Fibroblast of skin of right biceps (primary cell): ENCODE measurements at places on chromosomes 12 and 14.
A peak's percentile ranks its signal among the peaks of the same experiment; 100 is the strongest.

- no peak for DNase-seq
Measured at GRCh38 chr12:112810235-112810917, 18.8 kb downstream of the RPH3A start.

DNA sequence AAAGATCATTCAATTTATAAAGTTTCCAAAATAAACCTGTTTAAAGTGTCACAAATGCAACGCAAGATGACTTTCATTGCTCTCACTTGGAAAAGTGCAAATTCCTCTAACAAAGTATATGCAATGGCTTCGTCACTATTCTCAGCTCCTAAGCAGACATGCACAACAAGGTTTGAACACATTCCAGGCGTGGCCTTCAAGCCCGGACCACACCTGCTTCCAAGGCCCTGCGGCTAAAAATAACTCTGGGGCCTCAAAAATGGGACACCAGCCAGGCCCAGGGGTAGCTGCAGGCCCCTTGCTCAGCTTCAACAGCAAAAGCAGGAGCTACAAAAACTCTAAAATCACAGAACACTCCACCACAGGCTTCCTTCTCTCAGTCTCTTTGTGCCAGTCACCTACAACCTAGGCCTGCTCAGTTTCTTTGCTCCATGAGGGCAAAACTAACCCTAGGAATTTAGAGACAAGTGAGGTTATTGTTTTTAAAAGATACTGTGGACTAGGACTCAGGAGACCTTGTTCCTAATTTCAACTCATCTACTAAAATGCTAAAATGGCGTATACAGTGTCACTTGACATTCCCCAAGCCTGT, 29.3 kb downstream of the DUSP16 start:
- peak; percentile 38 for DNase-seq

- peak; percentile 74 for DNase-seq
Measured at GRCh38 chr14:77612011-77612620, 4.3 kb downstream of the SPTLC2 start.

DNA sequence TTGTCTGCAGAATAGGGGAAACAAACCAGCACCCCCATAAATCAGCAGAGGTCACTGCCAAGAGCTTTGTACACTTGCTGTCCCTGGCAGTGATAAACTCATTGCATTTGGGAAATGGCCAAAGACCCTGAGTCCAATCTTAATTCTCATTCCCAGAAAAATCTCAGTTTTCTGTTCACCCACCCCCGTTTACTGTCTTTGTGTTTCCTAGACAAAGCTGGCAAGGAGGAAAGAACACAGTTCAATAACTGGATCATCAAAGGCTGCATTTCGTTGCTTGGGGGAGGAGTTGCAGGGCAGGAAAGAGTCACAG, 365.1 kb downstream of the DPF3 start:
- no peak for DNase-seq

- DNase-seq: no peak
Measured at GRCh38 chr12:14825256-14825655, 11.3 kb upstream of the SMCO3 start.

DNA sequence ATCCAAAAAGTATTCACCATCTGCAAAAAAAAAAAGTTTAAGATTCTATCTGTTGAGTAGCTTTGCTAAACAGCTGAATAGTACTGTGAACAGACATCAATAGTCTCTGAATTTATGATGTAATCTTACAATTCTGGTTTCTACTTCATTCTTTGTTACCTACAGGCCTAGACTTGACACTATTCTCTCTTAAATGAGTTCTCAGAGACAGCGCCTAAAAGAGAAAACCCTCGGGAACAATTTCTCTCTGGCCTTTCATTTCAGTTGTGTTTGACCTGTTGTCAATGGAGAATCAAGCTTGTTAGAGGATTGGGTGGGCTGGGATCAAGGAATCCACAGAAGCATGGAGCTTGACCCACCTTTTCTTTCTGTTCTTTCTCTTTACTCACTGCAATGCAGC, 5.9 kb upstream of the TWF1 start:
- DNase-seq: no peak

DNA sequence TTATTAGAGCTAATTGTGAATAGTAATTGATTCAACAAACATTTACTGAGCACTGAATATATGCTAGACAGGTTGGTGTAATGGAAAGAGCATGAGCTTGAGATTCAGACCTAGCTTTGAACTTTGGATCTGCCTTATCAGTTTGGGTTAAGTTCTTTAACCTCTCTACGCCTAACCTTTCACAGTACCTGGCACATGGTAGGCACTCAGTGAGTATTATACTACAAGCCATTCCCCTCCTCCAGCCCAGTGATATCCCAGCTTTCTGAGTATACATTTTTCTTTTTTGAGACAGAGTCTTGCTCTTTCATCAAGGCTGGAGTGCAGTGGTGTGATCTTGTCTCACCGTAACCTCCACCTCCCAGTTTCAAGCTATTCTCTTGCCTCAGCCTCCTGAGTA, 32.0 kb downstream of the FAM177A1 start:
- DNase-seq: no peak
